ENCODE measurements at places on chromosomes 13 and 19.

DNA sequence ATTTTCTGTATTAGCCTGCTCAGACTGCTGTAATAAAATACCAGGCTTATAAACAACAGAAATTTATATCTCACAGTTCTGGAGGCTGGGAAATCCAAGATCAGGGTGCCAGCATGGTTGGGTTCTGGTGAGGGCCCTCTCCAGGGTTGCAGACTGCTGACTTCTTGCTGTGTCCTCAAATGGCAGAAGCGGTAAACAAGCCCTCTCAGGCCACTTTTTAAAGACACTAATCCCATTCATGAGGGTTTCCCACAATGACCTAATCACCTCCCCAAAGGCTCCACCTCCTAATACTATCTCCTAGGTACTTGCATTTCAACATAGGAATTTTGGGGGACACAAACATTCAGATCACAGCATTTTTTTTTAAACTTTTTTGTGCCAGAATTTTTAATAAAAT is 159.3 kb downstream of the PDS5B start:
- DNase-seq: no peak

DNA sequence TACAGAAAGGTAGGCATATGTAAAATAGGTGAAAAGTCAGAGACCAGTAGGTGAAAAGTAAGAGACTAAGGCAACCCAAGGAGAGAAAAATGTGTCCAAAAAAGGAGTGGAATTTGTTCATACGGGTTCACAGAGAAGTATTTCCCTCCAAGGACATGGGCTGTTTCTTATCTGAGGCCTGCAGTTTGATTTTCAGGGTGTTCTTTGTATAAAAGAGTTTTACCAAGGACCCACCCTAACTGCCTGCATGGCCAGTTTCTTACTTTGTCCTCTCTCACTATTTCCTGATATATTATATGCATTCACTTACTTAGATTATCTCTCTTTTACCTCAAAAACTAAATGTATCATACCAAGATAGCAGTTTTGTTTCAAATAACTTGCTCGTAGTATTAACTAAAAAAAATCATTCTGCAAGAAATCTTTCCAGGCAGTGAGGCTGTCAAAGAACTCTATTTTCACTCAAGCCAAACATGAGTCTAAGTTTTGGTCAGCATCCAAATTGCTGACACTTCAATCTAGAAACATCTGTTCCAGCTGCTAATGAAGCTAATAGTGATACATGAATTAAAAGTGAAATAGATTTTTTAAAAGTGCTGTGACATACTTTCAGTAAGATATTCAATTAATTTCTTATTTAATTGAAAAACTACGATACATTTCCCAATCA is 141.4 kb upstream of the SGCG start:
- no peak for DNase-seq

DNA sequence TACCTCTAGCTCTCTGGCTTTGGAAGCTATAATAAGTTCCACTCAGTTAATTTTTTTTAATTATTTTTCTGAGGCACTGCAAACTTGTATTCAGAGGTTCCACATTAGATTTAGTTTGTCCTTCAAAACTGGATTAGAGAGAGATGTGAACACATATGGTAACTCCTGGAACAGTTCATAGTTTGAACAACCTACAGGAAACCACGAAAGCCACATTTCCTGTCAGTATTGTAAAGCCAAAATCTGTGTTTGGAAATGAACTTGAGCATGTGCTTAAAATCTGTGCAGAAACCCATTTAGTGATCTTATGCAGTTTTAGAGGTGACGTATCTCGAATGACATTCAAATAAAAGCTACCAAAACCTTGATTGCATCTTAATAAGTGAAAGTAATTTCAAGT is 1952.0 kb downstream of the OLFM4 start:
- DNase-seq: no peak

- DNase-seq: peak; percentile 60
Observed at GRCh38 chr13:45280751-45281634, 60.0 kb downstream of the TPT1 start.

- DNase-seq: no peak
Observed at GRCh38 chr13:29125191-29125933, 305.2 kb downstream of the MTUS2 start.

DNA sequence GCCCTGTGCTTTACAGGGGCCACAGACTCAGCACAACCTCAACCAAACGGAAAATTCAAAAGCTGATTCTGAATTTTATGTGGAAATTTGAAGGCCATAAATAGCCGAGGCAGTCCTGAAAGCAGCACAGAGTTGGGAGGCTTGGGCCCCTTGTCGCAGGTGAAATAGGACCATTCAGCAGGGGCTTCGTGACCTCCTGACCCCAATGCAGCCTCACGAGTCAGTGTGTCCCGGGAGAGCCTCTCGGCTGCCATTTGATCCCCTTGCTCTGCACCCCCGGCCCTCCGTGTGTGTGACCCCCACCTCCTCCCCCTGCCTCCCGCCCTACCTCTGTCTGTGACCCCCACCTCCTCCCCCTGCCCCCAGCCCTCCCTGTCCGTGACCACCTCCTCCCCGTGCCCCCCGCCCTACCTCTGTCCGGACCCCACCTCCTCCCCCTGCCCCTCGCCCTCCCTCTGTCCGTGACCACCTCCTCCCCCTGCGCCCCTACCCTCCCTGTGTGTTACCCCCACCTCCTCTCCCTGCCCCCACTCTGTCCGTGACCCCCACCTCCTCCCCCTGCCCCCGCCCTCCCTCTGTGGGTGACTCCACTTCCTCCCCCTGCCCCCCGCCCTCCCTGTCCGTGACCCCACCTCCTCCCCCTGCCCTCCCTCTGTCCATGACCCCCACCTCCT is 41.7 kb upstream of the TFDP1 start:
- no peak for DNase-seq

GRCh38 chr19:8501981-8502380 is 459 bp downstream of the PRAM1 start:
- no peak for DNase-seq

DNA sequence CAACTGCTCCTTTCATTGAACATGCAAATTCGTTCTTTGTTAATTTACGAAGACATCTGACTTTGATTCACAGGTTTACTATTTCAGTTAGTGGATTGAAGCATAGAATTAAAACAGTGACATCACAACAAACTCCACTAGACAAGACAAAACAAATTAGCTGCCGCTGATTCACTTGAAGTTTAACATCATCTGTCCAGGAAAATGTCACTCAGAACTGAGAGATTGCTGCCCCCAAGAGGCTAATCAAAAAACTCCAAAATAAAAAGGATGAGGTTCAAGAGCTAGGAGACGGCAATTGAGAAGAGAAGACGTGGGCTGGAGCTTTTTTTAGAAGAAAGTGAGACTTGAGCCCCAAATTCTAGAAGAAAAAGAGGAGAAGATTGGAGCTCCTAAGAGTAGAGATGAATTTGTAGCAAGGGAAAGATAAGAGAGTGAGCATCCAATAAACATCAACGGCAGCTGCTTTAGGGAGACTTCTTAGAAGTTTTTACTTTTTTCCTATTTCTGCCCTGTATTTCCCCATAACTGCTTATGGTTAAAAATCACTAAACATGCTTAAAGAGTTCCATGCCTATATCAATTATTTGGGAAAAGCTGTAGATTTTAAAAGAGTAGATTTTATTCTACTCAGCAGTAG is 40.8 kb upstream of the TPP2 start:
- no peak for DNase-seq

- no peak for DNase-seq
Observed at GRCh38 chr13:44936246-44936645, 53.0 kb downstream of the NUFIP1 start.

DNA sequence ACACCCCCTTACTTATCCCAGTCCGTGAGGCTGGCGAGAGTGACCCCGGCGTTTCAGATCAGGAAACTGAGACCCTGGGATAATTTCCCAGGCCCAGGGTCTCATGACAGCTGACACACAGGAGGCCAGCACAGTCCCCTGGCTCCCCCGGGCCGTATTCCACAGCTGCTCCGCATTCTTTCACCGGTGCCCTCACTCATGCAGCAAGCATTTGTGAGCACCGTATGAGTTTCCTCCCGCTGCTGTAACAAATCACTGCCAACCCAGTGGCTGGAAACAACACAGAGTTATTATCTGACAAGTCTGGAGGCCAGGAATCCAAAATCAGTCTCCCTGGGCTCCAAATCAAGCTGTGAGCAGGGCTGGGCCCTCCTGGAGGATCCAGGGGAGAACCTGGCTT is 21.3 kb downstream of the GADD45B start:
- DNase-seq: no peak

DNA sequence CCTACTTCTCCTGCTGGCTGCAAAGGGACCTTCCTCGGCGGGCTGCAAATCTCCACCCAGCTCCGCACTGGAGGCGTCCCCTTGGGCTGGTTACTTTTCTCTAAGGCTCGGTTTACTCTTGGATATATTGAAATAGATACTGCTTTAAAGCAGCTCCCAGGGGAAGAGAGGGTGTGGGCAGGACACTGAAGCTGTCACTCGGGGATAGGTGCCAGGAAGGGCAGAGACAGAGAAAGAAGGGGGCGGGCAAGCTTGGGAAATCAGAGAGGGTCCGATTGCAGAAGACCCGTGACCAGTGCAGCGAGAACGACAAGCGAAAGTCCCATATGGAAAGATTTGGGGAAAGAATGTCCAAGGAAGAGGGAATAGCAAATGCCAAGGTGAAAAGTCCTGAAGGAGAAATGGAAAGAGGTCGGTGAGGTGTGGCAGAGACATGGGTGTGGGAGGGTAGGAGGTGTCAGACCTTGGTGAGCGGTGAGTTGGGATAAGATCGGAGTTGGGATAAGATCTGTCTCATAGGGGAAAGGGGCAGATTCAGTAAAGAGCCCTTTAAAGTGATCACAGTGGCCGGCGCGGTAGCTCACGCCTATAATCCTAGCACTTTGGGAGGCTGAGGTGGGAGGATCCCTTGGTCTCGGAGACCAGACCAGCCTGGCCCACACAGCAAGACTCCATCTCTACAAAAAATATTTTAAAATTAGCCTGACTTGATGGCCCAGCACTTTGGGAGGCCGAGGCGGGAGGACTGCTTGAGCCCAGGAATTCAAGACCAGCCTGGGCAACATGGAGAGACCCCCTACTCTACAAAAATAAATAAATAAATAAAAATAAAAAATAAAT is 618 bp downstream of the THSD8 start:
- DNase-seq: no peak

DNA sequence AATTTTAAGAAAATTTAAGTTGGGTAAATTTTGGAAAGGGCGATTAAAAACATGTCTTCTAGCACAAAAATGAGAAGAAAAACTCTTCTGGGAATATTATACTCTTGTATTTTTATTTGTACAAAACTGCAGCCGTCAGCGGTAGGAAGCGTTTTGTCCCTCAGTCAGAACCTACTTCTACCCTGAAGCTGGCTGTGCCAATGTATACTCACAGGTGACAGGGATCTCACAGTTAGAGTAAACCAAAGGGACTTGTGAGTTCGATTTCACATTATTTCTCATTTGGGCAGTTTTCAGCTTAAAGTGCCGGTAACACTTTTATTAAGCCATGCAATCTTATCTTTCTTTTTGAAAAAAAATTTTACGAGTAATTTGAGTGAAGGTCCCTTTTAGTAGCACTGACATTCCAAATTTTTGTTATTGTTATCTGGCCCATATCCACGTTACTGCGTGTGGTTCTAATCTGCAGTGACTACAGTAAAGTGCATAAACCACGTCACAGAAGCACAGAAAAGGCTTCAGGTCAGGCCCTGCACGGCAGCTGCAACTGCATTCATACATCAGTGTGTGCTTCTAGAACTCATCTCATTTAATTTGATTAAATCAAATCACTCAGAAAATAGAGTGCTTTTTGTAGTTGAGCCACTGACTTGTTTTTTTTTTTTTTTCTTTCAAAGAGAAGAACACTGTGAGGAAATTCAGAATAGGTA is 387.3 kb downstream of the LIG4 start:
- no peak for DNase-seq

DNA sequence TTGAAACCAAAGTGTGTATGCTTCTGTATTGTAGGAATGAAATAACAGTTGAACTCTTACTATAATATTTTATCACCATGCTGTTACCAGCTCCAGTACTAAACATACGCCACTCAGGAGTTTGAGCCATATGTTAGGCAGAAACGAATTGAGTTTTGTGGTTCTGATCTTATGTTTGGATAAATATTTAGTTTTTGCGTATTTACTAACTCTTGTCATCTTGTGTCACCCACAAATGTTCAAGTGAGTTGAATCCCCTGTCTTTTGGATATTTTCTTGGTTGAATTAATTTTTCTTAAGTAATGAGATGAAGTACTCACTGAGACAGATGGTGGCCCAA is 1.5 kb downstream of the FNDC3A start:
- no peak for DNase-seq

- DNase-seq: no peak
Observed at GRCh38 chr19:33248954-33249613, 23.4 kb upstream of the SLC7A10 start.
